Posterior vena cava (tissue), 2 donors: ENCODE measurements at places on chromosomes 2 and 18.
A peak's percentile ranks its signal among the peaks of the same experiment; 100 is the strongest.

DNA sequence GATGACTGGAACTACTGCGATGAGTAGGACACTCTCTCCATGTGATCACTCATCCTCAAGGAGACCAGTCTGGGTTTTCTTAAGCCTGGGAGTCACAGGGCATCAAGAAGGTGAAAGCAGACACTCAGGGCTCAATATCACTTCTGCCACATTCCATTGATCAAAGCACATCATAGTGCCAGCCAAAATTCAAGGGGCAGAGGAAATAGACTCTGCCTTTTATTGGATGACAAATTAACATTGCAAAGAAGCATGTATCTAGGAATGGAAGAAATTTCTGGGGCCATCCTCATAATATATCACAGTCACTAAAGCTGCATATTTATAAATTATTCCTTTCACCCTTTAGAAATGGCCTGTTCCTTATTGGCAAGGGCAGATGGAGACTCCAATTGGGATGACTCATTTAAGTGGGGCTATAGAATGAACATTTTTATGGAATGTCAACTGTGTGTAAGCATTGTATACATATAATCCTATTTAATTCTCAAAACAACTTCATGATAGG lies 114.8 kb upstream of the CDC42EP3 start:
- no peak for DNase-seq

DNA sequence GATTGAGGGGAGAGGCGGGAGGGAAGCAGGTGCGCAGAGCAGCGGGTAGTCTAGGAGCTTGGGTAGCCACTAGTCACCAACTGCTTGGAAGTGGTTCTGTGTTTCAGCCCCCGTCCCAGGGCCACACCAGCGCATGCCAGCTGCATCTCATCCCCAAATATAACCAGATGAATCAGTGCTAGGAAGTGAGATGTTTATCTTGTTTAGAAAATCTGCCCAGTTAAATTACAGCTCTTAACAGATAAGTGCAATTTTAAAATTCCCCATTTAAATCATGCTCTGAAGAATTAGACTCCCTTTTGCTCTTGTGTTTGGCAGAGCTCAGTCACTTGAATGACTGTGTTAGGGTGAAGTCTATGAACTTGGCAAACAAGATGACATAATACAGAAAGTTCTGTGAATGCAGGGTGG lies 193.8 kb downstream of the SEPTIN10 start:
- DNase-seq, result peak; percentile 75

DNA sequence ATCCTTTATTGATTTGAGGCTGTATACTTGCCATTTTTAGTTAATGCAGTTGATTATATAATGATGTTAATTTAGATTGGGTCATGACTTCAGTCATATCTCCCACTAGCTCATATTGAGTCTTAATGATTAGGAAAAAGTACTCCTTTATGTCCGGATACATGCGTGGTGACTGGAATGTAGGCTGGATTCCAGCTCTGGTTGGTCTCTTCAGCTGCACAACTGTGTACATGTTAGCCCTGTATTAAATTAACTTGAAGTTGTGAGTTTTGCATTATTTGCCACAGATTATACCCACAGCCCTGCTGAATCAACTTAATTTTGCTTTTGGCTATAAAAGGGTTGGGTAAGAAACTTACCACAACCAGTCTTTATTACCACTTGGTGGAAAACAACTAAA lies 22.5 kb downstream of the MOB4 start:
- no peak for DNase-seq

GRCh38 chr2:210203147-210203546 lies 22.1 kb downstream of the ACADL start:
- DNase-seq, result no peak

DNA sequence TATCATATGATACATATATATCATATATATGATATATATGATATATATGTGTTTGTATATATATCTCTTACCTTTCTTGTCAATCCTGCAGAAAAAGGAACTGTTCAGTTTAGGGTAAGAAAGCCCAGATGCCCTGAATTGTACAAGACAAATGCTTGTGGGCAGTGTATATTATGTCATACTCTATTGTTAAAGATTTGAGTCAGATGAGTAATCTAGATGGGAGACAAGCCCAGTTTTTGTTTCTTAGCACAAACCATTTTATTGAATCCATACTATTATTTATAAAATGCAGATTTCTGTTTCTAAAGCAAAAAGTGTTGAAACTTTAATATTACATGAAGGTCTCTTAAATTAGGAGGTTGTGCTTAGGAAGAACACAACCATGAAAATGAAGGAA lies 90.6 kb downstream of the VRK2 start:
- DNase-seq, result no peak

DNA sequence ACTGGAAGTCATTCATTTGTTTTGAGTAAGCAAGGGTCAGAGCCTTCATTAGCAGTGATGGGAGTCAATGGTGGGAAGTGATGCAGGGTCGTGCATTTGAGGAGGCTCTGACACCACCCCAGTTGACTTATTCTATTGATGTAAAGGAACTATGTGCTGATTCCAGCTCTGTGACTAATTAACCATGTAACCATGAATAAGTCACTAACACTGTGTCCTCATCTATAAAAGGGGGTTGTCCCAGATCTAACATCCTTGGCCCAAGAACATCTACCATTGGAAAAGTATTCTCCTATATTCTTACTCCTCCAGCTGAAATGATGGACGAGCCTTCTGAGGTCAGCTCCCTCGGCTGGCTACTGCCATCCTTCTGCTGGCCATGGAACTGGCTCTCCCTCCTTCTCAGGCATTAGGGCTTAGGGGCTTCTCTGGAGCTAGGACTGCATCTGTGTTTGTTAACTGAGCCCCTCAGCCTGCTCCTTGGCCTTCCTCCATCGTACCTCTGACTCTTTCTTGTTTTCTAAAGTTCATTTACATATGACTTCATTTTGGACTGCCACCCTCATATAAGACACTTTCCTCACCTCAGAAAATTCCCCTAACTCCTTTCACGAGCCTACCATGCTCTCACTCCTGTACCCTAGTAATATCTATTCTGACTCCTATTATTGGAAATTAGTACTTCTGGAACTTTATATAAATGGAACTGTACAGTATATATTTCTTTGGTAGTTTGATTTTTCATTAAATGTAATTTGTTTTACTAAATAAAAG lies 115.5 kb downstream of the KCTD1 start:
- DNase-seq, result no peak
